Melanocyte of skin (primary cell): ENCODE measurements at places on chromosomes 11 and 22. TPM values are rescaled to one million over a fixed set of nuclear protein-coding genes. Genes with fewer than 3 reads are reported as not detected.

Gene PGA3
- not detected in 2 replicates for total RNA-seq

Gene MRPL49
- total RNA-seq, result 43.3 and 59.2 TPM in 2 replicates

Gene SMTNL1
- not detected in 2 replicates for total RNA-seq

Gene POU2F3
- 0.15 TPM in 1 of 2 replicates, not detected in the other for total RNA-seq

Gene OR4A16
- total RNA-seq, result not detected in 2 replicates

Gene POU2AF3
- not detected in 2 replicates for total RNA-seq

Gene RPS6KA4
- total RNA-seq, result 50.2 and 60.0 TPM in 2 replicates

Gene KCNC1
- total RNA-seq, result not detected in 2 replicates

Gene OR52H1
- total RNA-seq, result 0.36 and 0.69 TPM in 2 replicates

Gene KRTAP5-8
- not detected in 2 replicates for total RNA-seq

Gene CDCA5
- total RNA-seq, result 24.2 and 29.6 TPM in 2 replicates

Gene MIOX
- total RNA-seq, result not detected in 2 replicates

Gene PTPN5
- not detected in 2 replicates for total RNA-seq

Gene NLRP14
- total RNA-seq, result under 0.01 TPM in 1 of 2 replicates, not detected in the other

Gene LRP5
- 20.2 and 23.0 TPM in 2 replicates for total RNA-seq

Gene FGF4
- not detected in 2 replicates for total RNA-seq

Gene PKDREJ
- total RNA-seq, result under 0.01 TPM in 1 of 2 replicates, not detected in the other

Gene NCF4
- not detected in 2 replicates for total RNA-seq

Gene NCR3LG1
- 10.7 and 11.6 TPM in 2 replicates for total RNA-seq

Gene RCOR2
- total RNA-seq, result under 0.01 TPM in 1 of 2 replicates, not detected in the other

Gene TNNI2
- not detected in 2 replicates for total RNA-seq

Gene ACCS
- 28.7 and 31.0 TPM in 2 replicates for total RNA-seq

Gene APOL4
- total RNA-seq, result not detected in 2 replicates

Gene TEX12
- total RNA-seq, result under 0.01 and 0.31 TPM in 2 replicates

Gene MEI1
- 0.46 and 0.67 TPM in 2 replicates for total RNA-seq

Gene GAL3ST3
- not detected in 2 replicates for total RNA-seq

Gene OR5M10
- not detected in 2 replicates for total RNA-seq

Gene ARAP1
- total RNA-seq, result 41.0 and 64.7 TPM in 2 replicates

Gene GLYATL1
- not detected in 2 replicates for total RNA-seq

Gene TRIM34
- 9.8 and 19.3 TPM in 2 replicates for total RNA-seq

Gene OR4D5
- not detected in 2 replicates for total RNA-seq

Gene HSPB2
- 0.31 and 1.00 TPM in 2 replicates for total RNA-seq

Gene IGLL5
- not detected in 2 replicates for total RNA-seq

Gene DRICH1
- total RNA-seq, result not detected in 2 replicates

Gene CNIH2
- not detected in 2 replicates for total RNA-seq

Gene SYT7
- under 0.01 and 0.67 TPM in 2 replicates for total RNA-seq

Gene MN1
- under 0.01 TPM in 2 replicates for total RNA-seq

Gene KRTAP5-10
- not detected in 2 replicates for total RNA-seq

Gene BIK
- 0.77 and 2.3 TPM in 2 replicates for total RNA-seq
